Subcutaneous adipose tissue (tissue), 4 donors: ENCODE measurements at places on chromosomes 2 and 18. TPM values are rescaled to one million over a fixed set of nuclear protein-coding genes. Genes with fewer than 3 reads are reported as not detected.

POLE4 gene
- total RNA-seq = 45.5 TPM

HOXD1 gene
- total RNA-seq = 0.51 TPM

GPR55 gene
- 0.17 TPM for total RNA-seq

UGT1A9 gene
- total RNA-seq = not detected

GPR45 gene
- not detected for total RNA-seq

R3HDM1 gene
- total RNA-seq = 12.3 TPM

MYCN gene
- not detected for total RNA-seq

HES6 gene
- 6.8 TPM for total RNA-seq
